ENCODE measurements at places on chromosomes 7 and 10. TPM values are rescaled to one million over a fixed set of nuclear protein-coding genes. Genes with fewer than 3 reads are reported as not detected.
A peak's percentile ranks its signal among the peaks of the same experiment; 100 is the strongest.

The ABI1 gene
- 36.8 TPM for polyA plus RNA-seq

The SEMA3D gene
- 0.93 TPM for polyA plus RNA-seq

The RBP3 gene
- not detected for polyA plus RNA-seq

- no peak for DNase-seq
Observed at GRCh38 chr10:123798856-123799255, 92.8 kb downstream of the CPXM2 start.

GRCh38 chr10:35643151-35644049 lies 1.3 kb upstream of the FZD8 start:
- DNase-seq, result peak; percentile 74

GRCh38 chr10:58546722-58547445 lies 34.2 kb downstream of the BICC1 start:
- DNase-seq, result no peak

DNA sequence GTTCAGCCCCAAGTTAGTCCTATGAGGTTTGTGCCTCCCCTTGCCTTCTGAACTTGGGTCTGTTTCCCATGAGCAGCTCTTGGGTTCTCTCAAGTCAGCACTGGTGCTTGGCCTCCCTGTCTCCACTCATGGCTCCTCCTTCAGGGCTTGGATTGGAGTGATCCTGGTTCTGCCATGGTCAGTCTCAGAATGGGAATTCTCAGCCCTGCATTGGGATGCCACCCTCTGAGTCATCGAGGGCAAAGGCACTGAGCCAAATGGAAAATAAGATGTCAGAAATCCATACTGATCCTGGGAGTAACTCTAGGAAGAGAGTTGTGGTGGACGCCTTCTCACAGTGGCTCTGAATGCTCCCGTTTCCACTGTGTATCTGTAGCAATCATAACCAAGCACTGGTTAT lies 233.4 kb upstream of the HABP2 start:
- no peak for DNase-seq

- no peak for DNase-seq
Observed at GRCh38 chr10:111725050-111725449, 458.5 kb downstream of the GPAM start.

DNA sequence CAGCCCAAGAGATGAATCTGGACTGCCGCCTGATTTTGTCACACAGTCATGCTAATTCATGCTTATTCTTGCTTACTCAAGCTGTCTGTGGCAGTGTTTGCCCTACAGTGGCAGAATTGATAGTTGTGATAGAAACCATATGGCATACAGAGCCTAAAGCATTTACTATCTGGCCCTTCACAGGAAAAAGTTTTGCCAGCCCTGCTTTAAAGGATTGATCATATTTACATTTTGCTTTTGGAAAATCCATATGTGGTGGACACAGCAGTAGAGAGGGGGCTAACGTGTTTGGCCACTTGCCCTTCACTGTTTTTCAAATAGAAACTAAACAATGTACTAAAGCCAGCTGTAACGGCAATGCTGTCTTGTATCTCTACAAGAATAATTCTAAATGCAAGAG lies 974.0 kb upstream of the GHITM start:
- DNase-seq, result peak; percentile 71

- DNase-seq, result no peak
Observed at GRCh38 chr10:126208726-126209302, 179.5 kb downstream of the ADAM12 start.

The HOXA5 gene
- 12.8 TPM for polyA plus RNA-seq

- no peak for DNase-seq
Observed at GRCh38 chr7:155981703-155982102, 169.4 kb upstream of the SHH start.

DNA sequence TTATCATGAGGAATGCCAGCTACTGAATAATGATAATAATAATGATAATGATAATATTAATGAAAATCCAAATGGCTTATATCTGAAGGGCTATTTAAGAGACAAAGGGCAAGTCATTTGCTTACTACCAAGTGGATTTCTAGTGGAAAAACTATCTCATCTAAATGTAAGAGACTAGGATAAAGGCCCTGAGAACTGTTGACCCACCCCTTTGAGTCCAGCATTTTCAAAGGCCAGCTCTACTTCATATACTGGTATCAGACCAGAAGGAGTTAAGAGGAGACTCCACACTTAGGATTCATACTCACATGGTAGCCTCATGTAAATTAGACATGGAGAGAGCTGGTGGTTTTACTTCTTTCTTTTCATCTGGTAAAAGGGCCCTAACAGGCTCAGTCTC lies 76.0 kb downstream of the PHYHIPL start:
- DNase-seq, result no peak
